ENCODE measurements at places on chromosomes 2 and 18.
A peak's percentile ranks its signal among the peaks of the same experiment; 100 is the strongest.

DNA sequence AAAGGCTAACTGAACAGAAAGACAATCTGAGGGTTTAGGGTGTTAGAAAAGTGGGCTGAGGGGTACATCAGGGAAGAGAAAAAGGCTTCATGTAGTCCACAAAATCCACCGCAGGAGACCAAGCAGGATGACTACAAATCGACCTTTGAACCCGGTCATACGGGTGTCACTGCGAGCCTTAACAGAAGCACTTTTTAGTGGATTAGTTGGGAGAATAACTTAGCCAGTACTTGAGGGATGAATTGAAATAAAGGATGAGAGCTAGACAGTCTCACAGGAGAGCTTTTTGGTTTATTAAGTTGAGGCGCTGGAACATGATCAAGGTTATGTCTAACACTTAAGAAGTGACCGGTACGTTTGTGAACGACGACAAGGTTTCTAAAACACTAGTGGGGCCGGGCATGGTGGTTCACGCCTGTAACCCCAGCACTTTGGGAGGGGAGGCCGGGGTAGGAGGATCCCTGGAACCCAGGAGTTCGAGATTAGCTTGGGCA, 217.7 kb downstream of the MCFD2 start:
- peak; percentile 61 for DNase-seq

DNA sequence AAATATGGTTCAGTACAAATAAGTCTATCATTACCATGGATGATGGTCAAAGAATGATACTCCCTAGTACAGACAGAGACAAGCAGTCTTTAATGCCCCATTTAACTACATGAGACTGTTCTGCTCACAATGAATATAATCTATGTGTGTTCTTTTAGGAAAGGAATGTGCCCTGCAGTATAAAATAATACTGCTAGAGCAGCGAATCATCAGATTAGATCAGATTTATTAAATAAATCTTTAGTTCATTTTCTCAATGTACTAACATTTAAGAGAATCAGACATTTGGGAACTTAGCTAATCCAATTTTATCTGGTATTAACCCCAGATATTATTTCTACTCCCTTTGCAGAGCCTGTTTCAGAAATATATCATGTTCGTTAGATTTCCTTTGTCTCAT, 272.0 kb upstream of the GCFC2 start:
- DNase-seq = no peak

- DNase-seq = no peak
These were observed 354.2 kb downstream of the FBXO15 start for GRCh38 chr18:73793386-73793785.

GRCh38 chr2:30775833-30776232, 31.4 kb downstream of the CAPN13 start:
- DNase-seq = no peak

DNA sequence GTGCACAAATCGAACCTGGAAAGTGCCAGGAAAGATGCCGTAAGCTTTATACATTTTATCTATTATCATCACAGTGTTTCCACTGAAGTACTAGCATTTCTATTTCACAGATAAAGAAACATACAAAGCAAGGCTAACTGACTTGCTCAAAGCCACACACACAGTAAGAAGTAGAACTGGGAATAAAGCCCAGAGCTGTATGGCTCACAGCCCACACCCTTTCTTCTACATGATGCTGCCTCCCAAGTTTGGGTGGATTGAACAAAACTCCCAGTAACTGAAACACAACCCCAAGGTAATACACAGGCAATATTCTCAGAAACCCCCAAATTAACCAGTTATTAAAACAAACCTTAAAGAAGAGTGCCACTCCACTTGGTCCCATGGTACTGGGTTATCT, 11.2 kb downstream of the SAP130 start:
- DNase-seq = no peak

GRCh38 chr2:183014005-183014404, 24.3 kb downstream of the NCKAP1 start:
- no peak for DNase-seq

- DNase-seq = no peak
These were observed 66.5 kb downstream of the ALPK2 start for GRCh38 chr18:58562146-58562998.

GRCh38 chr2:120559401-120559800, 176.3 kb upstream of the GLI2 start:
- DNase-seq = no peak

GRCh38 chr2:85772019-85772745, 18.4 kb downstream of the ATOH8 start:
- peak; percentile 99 for DNase-seq

- DNase-seq = no peak
These were observed 1268.2 kb upstream of the PIK3C3 start for GRCh38 chr18:40686836-40687235.

DNA sequence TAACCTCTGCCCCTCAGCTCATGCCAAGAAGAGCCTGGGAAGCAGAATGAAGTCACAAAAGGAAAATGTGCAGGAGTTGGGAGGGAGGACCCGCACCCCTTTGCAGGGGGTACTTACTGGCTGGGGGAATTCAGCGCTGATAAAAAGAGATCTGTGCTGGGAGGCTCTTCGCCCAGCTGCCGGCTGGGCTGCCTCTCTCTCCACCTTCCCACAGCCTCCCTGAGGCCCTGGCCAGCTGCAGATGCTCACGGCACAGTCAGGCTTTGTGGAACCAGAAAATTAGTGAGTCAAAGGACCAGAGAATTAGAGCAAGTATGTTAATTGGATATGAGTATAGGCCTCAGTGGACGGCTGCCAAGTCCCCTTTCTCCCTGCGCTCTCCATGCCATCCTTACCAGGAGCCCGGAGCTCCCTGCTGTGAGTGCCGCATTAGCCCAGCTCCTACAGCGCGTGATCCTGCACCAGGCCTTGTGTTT, 181.7 kb upstream of the SH3BP4 start:
- DNase-seq = no peak

All from sciatic nerve (tissue), 2 donors.